ENCODE measurements at places on chromosomes 1 and 21.

GRCh38 chr1:100391675-100392074 lies 39.4 kb downstream of the CDC14A start:
- DNase-seq, result no peak

DNA sequence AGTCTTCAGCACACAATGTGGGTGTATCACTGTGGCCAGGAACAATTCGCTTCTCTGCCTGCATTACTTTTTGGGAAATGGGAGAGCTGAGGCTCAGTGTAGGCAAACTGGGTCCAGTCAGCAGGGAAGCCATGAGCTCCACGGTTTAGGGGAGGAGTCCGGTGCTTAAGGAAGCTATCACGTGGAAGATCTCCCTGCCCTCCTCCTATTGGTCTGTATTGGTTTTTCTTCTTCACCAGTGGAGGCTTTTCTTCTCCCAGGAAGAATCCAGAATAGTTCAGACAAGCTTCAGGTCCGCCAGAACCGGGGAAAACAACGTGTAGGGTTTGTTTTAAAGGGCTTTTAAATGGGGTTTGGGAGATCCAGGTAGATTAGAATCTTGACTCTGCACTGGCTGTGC lies 156.2 kb upstream of the CAMK1G start:
- no peak for DNase-seq

GRCh38 chr1:69671363-69672010 lies 103.8 kb downstream of the LRRC7 start:
- no peak for DNase-seq

- DNase-seq, result no peak
These were observed 1.4 kb downstream of the NUDC start for GRCh38 chr1:26922901-26923300.

Measured in fibroblast of the aortic adventitia (primary cell).